ENCODE measurements at places on chromosomes 7 and 10.

- no peak for DNase-seq
These were observed 18.0 kb upstream of the SFMBT2 start for GRCh38 chr10:7428673-7429350.

DNA sequence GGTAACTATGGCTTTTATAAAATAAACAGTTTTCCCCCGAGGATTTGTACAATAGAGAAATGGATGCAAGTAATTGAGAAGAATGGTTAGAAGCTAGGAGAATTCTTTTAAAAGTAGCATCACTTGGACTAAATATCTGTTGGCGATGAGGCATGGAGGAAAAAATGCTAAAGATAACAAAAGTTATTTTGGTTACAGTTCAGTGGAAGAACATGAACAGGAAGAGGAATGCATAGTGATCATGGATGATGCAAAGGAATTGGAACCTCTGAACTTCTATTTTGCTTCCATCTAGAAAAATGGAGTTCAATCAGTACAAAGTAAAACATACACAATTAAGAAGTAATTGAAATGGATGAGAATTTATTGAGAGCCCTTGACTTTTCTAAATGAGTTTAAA lies 32.9 kb downstream of the ENTPD1 start:
- DNase-seq, result no peak

GRCh38 chr7:98831641-98832221 lies 38.1 kb downstream of the TMEM130 start:
- DNase-seq, result no peak

DNA sequence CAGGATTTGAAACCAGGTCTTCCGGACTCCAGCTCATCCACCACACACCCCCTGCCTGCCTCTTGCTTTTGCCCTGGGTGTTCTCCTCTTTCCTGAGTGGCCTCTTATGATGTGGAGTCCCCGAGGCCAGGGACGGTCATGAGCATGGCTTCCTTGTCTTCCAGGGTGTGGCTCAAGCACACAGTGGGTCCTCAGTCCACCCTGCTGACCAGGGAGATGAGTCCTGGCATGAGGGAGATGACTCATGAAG lies 32.8 kb downstream of the DNAJB12 start:
- no peak for DNase-seq

DNA sequence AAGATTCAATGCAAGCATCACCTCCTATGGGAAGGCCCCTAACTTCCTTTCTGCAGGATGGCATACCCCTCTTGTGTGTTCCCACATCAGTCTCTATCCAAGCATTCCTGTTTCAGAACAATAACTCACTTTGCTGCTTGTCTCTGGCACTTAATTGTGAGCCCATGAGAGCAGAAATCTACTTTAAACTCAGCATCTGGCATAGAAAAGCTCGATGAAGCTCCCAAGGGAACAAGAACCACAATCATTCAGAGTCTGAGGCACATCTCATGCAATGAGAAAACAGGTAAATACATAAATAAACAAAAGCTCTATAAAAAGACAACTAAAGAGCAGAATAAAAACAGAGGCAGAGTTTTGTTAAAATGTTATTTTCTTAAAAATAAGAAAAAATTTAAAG lies 66.2 kb downstream of the VPS41 start:
- no peak for DNase-seq

DNA sequence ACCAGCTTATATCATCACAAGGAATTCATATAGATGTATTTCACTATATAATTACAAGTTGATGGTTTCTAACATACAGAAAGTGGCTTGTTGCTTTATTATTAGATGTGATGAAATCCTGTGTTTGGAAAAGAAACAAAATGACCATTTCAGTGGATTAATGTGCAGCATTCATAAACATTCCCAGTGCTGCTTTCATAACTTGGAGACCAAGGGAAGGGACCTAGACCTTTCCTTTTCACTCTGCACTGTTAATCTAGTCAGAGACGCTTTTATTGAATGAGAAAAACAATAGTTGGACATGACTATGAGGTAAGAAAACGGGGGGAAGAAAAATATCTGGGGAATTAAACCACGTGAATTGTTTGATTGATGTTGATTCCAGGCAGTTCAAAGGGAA lies 160.0 kb downstream of the HDAC9 start:
- DNase-seq, result no peak

DNA sequence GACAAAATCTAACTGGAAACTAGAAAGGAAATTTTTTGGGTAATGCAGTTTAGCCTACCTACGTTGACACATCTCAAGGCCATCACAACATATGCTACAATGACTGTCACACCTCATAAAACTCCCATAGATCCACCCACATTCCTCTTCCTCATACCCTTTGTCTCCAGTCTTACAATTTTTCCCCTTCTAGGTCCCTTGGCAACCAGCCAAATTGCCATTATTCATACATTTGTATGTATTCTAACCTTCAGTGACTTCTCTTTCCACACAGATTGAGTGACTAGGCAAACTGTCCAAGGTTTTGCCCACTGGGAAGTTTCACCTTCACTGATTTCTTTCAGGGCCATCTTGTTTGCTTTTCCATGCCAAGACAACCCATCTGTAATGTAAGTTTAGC lies 100.5 kb upstream of the TPK1 start:
- no peak for DNase-seq

- no peak for DNase-seq
These were observed 404.1 kb upstream of the MKI67 start for GRCh38 chr10:128530301-128530700.

DNA sequence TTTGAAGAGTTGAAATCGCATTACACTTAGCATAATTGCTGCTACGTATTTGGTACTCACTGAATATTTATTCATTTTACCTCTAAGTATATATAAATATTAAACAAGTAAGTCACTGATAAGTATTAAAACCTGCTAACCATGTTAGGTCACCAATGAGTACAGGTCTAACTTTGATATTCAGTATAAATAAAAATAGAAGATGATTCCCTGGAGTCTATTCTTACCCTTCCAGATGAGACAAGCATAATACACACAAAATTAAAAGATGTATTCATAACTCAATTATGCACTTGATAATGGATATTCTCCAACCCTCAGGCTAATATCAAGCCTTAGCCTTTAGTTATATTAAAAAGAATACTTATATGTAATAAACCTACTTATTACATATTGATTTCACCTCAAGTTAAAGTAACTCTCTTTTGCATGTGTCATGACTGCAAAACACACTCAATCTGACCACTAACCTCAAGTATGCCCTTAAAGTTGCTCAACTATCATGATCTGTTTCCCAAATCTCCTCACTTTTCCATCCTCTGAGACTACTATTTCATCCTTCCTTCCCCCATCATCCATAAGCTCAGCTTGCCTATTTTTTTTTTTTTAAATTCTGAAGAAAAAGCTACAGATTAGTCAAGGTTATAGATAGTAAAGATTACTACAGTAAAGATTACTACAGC lies 46.8 kb downstream of the IPMK start:
- no peak for DNase-seq

- no peak for DNase-seq
These were observed 13.7 kb upstream of the FAM241B start for GRCh38 chr10:69616358-69616757.

All from left renal cortex interstitium (tissue), 4 donors.